ENCODE measurements at places on chromosomes 4 and X.

DNA sequence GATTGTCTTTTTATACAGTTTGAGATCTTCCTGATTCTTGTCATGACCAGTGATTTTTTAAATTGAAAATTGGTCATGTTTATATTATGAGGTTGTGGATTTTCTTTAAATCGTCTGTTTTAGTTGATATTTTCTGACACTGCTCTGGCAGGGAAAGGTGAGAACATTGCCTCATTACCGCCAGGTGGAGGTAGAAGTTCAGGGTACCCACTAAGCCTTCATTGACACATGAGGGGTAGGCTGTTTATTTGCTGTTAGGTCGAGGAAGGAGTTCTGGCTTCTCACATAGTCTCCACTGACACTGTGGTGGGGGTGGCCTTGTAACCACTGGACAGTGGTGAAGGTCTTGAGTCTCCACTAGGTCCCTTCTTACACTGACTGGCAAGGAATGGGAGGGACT lies 117.6 kb upstream of the GPR101 start:
- DNase-seq, result no peak

DNA sequence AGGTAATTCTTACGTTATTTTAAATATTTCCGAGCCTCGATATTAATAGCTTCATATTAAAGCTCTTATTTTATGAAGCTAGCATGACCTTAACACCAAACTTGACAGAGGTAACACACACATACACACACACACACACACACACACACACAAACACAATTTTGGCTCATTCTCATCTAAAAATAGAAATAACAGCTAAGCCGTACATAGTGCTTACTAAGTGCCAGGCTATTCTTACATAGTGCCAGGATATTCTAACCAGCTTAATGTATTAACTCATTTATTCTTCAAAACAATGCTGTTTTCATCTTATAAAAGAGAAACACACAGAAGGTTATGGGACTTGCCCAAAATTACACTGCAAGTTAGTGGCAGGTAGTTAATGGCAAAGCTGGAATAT lies 87.0 kb upstream of the BLTP1 start:
- no peak for DNase-seq

DNA sequence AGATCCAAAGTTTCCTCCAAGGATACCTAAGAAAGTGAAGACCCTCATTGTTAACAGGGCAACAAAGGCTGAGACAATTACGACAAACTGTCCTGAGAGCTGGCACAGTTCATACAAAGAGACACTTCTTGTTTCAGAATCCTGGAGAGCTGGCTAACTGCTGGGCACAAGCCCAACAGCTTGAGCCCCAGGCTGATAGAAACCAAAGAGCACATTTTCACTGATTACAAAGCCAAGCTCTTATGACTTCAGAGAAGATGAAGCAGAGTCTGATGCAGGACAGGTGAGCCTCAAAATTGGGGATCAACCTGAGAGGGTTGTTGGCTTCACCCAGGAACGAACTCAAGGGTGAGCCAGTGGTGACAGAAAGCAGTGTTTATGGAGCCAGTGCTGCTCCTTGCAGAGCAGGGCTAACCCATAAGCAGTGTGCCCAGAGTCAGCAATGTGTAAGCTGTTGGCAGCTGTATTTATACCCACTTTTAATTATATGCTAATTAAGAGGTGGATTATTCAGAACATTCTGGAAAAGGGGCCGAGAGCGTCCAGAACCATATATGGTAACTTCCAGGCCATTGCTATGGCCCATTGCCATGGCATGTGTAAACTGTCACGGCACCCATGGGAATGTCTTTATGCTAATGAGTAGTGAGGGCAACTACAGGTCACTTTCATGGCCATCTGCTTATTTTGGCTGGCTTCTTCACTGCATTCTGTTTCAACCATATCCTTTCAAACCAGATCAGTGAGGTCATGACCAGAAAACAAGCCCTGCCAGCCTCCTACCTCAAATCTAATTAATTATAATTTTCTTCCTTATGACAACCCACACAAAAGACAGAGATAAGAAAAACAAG lies 183.7 kb downstream of the EVC2 start:
- DNase-seq, result no peak

GRCh38 chrX:37684426-37684825 lies 1.2 kb upstream of the XK start:
- no peak for DNase-seq

GRCh38 chr4:169160825-169161224 lies 109.9 kb downstream of the SH3RF1 start:
- no peak for DNase-seq

- DNase-seq, result no peak
These were observed 381.9 kb downstream of the RAB28 start for GRCh38 chr4:13102092-13102742.

DNA sequence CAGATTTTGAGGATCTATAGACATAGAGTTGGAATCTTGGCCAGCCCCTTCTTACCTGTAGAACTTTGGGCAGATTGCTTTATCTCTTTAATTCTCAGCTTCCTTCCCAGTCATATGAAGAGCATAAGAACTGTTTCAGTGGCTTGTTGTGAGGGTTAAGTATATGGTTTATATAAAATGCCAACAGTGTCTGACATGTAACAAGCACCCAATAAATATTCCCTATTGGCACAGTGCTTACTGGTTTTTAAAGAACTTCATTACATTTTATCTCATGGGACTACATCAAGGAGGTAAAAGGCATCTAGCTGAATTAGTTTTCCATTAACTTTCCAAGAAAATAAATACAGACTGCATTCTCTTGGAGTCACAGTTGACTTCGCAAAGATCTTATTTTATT lies 106.7 kb upstream of the LIMCH1 start:
- DNase-seq, result no peak

DNA sequence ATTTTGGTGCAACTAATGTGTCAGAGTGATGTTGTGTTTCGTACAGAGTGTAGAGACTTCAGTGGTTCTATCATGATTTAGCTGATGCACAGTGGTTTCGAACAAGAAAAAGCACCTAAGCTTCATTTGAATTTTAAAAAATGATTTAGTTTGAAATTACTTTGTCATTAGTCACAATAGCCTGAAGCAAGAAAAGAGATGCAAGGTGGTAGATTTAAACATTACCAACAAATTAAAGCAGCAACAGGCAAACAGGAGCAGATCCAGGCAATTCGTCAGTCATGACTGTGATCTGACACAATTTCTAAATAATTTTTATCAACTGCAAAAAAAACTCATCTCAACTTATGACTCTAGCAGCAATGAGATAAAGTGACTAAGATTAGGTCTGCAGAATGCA lies 24.6 kb upstream of the COX7B2 start:
- DNase-seq, result no peak

DNA sequence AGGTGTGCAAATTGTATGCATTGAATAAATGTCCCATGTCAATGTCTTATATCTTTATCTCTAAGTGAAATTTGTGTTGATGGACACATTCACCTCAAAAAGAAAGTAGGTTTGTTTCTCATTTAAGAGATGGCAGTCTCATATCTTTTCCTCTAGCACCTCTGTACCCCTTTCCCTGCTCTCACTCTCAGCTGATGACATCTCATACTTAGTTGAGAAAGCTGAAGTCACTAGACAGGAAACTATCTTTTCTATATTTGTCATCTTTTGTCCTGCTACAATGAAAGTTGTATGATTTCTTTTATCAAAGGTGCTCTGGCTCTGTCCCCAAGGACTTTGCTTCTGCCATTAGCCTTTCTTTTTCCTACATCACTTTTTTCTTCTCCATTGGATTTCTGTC lies 84.0 kb upstream of the GRPR start:
- DNase-seq, result no peak

GRCh38 chr4:167021545-167022155 lies 212.6 kb downstream of the SPOCK3 start:
- DNase-seq, result peak; percentile 30

- DNase-seq, result no peak
These were observed 110.6 kb downstream of the PHKA2 start for GRCh38 chrX:18873189-18873791.

DNA sequence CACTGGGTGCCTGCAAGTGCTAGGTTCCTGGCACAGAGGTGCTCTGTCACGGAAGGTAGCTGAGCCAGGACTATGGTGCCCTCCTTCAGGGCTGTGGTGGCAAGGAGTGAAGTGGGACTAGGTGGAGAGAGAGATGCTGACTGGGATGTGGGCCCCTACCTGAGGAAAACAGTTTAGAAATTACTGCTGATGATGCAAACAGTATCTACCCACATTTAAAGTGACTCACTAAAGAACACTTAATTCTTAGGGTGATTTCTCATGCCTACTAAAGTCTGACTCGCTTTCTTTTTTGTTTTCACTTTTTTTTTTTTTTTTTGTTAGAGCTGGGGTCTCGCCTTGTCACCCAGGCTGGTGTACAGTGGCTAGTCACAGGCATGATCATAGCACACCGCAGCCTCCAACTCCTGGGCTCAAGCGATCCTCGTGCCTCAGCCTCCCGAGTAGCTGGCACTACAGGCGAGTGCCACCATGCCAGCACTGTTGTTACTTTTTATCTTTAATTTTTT lies 3.1 kb downstream of the ZNF185 start:
- no peak for DNase-seq

- no peak for DNase-seq
These were observed 148.7 kb upstream of the CTSO start for GRCh38 chr4:156102411-156102810.

- DNase-seq, result no peak
These were observed 31.6 kb upstream of the STIM2 start for GRCh38 chr4:26829018-26829417.

- DNase-seq, result no peak
These were observed 207.3 kb downstream of the MID1IP1 start for GRCh38 chrX:39008549-39008948.

GRCh38 chr4:138734746-138735145 lies 280.8 kb upstream of the NOCT start:
- DNase-seq, result no peak

- DNase-seq, result no peak
These were observed 65.7 kb upstream of the PSAPL1 start for GRCh38 chr4:7500404-7500803.

DNA sequence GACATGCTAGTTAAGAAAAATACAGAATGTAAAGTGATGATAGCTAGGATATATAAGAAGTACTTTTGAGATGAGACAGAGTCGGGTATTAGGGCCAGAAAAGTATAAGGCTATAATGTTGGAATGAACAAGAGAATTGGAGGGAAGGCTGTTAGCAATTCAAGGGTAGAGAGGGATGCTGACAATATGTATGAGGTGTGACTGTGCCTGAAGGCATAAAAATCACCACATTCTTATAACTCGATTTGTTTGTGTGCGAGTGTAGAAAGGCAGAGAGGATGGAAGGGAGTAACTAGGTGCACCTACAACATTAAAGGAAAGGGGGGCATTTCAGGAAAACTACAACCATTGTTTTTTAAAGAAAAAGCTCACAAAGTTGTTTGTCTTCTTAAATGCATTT lies 86.0 kb downstream of the FAT4 start:
- DNase-seq, result no peak

- no peak for DNase-seq
These were observed 646.5 kb downstream of the GABRG1 start for GRCh38 chr4:45477311-45477733.

GRCh38 chr4:181766061-181766548 lies 477.1 kb upstream of the TENM3 start:
- no peak for DNase-seq

DNA sequence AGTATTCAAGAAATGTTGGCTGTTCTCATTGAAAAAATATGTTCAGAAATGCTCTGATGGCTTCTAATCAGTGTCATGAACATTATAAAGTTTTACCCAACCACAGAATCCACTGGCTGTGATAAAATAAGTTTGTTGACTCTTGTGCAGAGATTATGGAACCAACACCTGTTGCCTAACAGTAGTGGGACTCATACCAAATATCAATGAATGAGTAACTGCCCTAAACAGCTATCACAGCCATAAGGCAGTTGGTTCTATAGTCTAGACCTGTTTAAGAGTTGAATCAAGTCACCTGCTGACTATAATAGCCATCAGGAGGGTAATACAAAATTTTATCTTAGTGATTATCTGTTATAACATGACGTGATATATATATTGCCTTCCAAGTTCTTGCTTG lies 168.3 kb downstream of the ATOH1 start:
- no peak for DNase-seq

DNA sequence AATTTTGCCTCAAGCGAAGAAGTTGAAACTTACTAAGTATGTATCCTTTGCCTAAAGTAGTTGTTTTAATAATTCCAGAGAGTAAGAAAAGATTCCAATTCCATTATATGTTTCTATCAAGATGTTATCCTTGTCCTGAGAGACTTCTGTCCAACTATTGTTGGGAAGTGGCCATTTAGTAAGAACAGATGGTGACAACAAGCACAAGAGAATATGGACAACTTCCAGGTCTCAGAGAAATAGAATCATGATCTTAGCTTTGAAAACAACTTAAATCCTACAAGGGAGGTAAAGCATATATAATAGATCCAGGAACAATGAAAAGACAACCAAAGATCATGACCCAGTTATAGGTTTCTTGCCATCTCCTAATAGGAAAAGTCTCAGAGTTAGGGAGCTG lies 486.6 kb upstream of the PCDH10 start:
- DNase-seq, result no peak

- no peak for DNase-seq
These were observed 914 bp downstream of the TRAPPC2 start for GRCh38 chrX:13733506-13733905.

GRCh38 chrX:128928636-128929035 lies 594.7 kb downstream of the SMARCA1 start:
- DNase-seq, result peak; percentile 49

GRCh38 chr4:68466185-68466584 lies 18.9 kb downstream of the TMPRSS11E start:
- DNase-seq, result no peak

DNA sequence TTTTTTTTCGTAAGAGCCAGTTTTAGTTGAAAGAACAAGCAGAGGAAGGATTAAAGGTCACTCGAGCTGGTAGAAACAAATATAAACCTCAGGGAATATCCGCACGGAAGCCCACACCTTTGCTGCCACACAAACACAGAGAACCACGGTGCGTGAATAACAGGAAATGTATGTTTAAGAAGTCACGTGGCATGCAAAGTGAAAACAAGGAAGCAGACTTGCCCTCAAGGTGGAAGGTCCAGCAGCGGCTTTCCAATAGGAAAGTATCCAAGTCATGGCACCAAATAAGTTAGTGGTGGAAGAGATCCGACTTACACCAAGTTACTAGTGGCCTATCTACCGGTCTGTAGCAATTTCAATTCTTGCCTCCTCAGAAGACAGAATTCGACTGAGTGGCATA lies 215.5 kb downstream of the HHIP start:
- DNase-seq, result no peak

DNA sequence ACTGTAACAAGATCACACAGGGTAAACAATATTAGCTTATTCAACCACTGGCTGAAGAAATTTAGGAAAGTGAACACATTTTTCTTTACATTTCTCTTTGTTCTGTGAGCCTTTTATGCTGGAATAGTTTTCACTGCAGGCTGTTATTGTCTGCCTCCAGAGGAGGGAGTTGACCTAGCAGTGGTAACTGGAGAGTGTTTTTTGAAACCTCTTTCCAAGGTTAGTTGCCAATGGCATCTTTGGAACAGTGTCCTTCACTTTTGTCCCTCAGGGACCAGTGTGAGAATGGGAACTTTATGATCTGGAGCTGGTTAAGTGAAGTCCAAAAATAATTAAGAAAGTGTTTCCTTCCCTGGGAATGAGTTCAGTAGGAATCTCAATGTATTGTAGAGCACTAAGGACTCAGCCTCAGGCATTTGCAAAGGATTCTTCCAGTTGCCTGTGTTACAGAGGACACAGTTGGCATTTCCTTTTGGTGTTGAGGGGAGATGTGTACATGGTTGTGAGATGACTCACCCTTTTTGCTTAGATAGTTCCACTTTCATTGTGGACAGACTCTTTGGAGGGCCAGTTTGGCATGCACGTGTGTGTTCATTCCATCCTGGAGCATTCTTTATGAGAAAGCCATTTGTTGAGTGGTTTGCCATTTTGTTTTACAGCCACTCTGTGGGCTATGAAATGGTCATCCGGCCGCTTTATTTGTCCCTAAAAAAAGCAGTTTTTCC lies 61.3 kb downstream of the AR start:
- DNase-seq, result no peak
